H7 (cell line): ENCODE measurements at places on chromosomes 12 and 14. TPM values are rescaled to one million over a fixed set of nuclear protein-coding genes. Genes with fewer than 3 reads are reported as not detected.

- DNase-seq = no peak
Measured at GRCh38 chr12:9687228-9687627, 17.7 kb downstream of the CLEC2D start.

GRCh38 chr14:33668066-33668465, 282.8 kb downstream of the EGLN3 start:
- no peak for DNase-seq

PLEKHD1 gene
- total RNA-seq = 0.10 and 0.37 TPM in 2 replicates

FAR2 gene
- total RNA-seq = 16.1 and 16.2 TPM in 2 replicates

SERPINA10 gene
- not detected in 2 replicates for total RNA-seq

CLEC4E gene
- 0.07 TPM in 1 of 2 replicates, not detected in the other for total RNA-seq
